ENCODE measurements at places on chromosomes 5 and 9.

GRCh38 chr9:135173066-135173465 is 85.6 kb downstream of the OLFM1 start:
- DNase-seq: no peak

GRCh38 chr5:38273626-38274025 is 15.3 kb downstream of the EGFLAM start:
- DNase-seq: no peak

GRCh38 chr9:8733131-8733954 is 933.8 kb upstream of the DMAC1 start:
- DNase-seq: no peak

- DNase-seq: no peak
Measured at GRCh38 chr5:112014783-112015395, 257.9 kb upstream of the NREP start.

DNA sequence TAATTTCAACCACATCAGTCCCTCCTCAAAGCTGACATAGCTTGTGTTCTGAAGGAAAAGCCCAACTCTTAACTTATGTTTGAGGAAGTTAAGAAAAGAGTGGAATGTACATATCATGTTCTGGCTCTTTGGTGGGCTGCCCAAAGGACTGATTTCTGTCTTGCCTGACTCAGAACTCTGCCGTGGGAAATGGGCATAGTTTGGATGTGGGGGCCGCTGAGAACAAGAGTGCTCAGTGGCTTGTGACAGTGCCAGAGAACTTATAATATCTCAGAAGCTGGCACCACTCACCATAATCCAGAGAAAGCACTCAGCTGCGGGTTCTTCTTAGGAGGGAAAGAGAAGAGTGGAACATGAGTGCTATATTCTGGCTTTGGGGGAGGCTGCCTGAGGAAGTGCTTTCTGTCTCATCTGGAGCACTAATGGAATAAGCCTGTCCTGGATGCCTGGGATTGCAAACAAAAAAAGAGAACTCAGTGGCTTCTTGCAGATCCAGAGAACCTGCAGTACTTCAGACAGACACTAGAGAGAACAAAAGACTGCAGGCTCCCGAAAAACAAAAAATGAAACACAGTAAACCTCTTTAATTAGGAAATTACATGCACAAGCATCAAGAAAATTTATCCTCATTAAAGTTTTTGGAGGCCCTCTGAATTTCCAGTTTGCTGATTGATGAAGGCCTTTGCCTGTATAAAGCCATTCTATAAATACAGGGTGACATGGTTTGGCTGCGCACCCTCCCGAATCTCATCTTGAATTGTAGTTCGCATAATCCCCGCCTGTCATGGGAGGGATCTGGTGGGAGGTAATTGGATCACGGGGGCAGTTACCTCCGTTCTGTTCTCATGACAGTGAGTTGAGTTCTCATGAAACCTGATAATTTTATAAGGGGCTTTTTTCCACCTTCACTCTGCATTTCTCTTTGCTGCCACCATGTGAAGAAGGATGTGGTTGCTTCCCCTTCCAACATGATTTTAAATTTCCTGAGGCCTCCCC is 207.0 kb downstream of the DMAC1 start:
- no peak for DNase-seq

DNA sequence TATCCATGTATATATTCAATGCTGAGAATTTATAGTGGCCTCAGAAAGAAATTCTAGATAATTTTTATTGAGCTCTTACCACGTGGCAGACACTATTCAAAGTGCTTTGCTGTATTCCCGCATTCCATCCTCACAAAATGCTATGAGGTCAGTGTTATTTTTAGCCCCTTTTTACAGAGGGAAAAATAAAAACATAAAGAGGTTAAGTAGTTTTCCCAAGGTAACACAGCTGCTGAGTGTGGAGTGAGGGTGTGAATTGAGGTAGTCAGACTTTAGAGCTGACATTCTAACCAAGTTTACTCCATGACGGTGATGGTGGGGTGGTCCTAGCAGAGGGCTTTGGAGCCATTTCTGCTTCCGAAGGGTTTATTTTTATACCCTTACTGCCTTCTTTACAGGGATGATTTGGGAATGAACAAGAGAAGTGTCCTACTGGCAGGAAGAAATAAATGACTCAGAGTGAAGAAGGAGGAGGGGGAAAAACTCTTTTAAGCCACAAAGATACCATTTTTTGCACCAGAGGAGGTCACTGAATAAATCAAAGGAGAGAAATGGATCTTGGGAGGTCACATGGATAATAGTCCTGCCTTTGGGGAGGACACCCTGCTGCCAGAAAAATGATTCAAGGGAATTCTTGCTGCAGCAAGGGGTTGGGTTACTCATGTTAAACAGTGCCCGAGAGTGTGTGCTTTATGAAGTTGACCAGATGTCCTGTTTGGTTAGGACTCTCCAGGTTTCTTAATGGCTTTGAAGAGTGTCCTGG is 76.1 kb downstream of the HMHB1 start:
- no peak for DNase-seq

DNA sequence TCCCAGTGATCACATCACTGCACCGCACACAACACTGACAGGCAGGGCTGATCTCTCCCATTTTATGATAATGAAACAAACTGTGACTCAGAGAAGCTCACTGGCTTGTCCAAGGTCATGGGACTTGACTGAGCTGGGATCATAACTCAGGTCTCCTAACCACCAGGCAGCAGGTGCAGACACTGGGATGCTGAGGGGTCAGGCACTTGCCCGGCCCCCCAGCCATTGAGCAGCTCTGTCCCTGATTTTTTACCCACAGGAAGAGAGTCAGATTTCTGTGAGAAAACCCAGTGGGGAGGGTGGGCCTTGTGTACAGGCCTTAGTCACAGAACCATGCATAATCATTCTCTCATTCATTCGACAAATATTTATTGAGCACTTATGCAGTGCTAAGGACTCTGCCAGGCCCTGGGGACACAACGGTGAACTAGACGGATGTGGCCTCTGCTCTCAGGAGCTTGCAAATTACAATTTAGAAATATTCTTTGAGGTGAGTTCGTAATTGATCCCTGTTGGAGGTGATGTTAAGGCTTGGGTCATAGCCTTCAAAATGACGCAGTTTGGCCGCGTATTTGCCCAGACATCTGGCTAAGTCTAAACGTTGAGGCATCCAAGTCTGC is 54.5 kb upstream of the TGFBR1 start:
- DNase-seq: no peak
